ENCODE measurements at places on chromosomes 5 and 9. TPM values are rescaled to one million over a fixed set of nuclear protein-coding genes. Genes with fewer than 3 reads are reported as not detected.
A peak's percentile ranks its signal among the peaks of the same experiment; 100 is the strongest.

DNA sequence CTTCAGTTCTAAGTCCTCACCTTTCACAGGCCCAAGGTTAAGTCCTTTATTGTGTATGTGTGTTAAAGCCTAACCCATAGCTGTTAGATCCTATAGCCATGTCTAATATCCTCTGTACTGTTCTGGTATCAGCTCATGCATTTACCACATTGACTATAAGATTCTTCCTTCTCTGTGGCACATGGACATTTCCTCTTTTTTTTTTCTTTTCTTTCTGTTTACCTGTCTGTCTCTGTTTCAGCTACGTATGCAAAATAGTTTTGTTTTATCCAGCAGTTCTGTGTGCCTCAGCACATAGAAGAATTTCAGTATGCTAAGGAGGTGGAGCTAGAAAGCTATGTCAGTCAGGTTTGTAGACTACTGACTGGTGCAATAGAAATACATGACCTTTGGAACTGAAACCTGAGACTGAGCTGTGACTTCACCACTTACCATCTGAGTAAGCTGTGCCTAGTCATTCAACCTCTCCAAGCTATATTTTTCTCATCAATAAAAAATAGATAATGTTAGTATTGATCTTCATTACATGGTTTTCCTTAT lies 155.6 kb upstream of the VLDLR start:
- DNase-seq, result no peak

GRCh38 chr9:137809040-137809576 lies 68.5 kb upstream of the CACNA1B start:
- no peak for DNase-seq

DNA sequence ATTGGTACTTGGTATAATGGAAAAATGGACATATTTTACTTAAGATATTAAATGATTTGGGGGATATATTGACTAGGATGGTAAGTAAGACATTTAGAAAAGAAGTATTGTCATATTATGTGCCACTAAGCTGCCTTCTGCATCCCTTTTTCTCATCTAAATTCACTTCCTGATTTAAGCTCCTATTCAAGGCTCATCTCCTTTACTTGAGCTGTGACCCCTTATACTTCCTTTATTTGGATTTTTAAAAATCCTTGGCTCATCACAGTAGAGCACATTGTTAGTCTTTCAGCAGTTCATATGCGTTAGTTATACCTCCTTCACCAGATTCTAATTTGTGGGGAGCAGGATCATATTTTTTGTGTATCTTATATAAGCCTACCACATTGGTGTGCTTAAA lies 6.6 kb downstream of the COMMD10 start:
- no peak for DNase-seq

DNA sequence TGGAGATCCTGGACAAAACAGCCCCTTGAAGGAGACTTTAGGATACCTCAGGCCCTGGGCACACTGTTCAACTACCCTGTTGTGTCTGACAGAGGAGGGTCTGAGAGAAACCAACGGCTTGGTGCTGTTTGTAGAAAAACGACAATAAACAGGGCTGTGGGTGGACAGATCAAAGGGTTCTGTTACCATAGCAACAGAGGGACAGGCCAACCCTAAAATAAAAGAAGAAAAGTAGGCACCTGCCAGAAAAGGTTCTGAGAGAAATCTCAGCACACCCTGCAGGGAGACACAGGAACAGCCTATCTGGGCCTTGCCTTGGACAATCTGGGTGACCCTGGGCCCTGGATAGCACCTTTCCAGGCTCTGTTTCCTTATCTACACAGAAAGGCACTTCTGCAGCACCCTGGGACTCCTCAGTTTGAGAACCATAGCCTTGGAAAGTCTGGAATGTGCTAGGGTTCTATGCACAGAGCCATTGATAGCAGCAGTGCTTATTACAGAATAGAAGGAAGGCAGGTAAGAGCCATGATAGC lies 104.8 kb upstream of the TBC1D2 start:
- no peak for DNase-seq

- DNase-seq, result no peak
Observed at GRCh38 chr5:74738406-74738805, 28.5 kb downstream of the GFM2 start.

GRCh38 chr9:1400983-1401382 lies 350.8 kb downstream of the DMRT2 start:
- peak; percentile 57 for DNase-seq

CFAP77 gene
- total RNA-seq, result not detected

GRCh38 chr9:126613651-126614050 lies at the start of gene LMX1B:
LMX1B (plus strand) TSS chr9:126613928; CDS start chr9:126614450, 522 bp downstream.
- DNase-seq, result peak; percentile 62

DNA sequence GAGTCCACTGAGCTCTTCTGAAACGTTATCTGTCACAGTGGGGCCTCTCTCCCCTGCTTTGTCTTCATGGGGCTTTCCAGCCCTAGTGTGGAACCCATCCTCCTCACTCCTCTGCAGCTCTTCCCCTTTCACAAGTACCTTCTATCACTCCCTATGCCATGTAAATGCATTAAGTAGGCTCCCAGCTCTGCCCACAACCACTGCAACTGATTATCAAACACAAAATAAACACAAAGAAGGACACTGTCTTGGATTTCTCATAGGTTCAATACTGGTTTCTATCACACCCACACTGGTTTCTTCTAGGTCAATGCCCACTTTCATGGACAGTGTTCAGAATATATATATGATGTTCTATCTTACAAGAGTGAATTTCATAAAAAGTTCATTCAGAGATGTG lies 139.4 kb downstream of the GNAQ start:
- no peak for DNase-seq

- DNase-seq, result no peak
Observed at GRCh38 chr9:32344551-32345182, 39.8 kb upstream of the ACO1 start.

SPDL1 gene
- total RNA-seq, result 15.0 TPM

GRCh38 chr5:79418276-79418675 lies 95.7 kb downstream of the HOMER1 start:
- peak; percentile 14 for DNase-seq

DNA sequence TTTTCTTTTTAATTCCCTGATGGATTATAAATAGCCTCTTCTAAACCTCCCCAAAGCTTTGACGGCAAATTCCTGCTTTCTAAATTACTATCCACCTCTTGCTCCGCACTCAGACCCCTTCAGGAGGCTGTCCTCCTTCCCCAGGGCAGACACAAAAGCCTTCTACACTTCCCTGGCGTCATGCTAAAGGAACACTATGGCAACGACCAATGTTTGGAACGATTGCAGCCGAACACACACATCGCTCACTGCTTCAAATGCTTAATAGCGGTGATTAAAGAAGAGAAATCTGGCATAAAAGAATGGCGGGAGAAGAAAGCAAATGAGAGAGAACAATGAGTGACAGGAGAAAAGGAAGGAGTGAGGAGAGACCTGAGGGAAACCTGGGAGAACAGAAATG lies 297.3 kb downstream of the MLLT3 start:
- DNase-seq, result no peak

SHLD3 gene
- total RNA-seq, result 5.7 TPM

SLC34A1 gene
- total RNA-seq, result not detected

GRCh38 chr5:179836225-179837019 lies 15.7 kb downstream of the SQSTM1 start:
- DNase-seq, result no peak

- peak; percentile 37 for DNase-seq
Observed at GRCh38 chr9:29212397-29213387, 1639.4 kb upstream of the C9orf72 start.

DNA sequence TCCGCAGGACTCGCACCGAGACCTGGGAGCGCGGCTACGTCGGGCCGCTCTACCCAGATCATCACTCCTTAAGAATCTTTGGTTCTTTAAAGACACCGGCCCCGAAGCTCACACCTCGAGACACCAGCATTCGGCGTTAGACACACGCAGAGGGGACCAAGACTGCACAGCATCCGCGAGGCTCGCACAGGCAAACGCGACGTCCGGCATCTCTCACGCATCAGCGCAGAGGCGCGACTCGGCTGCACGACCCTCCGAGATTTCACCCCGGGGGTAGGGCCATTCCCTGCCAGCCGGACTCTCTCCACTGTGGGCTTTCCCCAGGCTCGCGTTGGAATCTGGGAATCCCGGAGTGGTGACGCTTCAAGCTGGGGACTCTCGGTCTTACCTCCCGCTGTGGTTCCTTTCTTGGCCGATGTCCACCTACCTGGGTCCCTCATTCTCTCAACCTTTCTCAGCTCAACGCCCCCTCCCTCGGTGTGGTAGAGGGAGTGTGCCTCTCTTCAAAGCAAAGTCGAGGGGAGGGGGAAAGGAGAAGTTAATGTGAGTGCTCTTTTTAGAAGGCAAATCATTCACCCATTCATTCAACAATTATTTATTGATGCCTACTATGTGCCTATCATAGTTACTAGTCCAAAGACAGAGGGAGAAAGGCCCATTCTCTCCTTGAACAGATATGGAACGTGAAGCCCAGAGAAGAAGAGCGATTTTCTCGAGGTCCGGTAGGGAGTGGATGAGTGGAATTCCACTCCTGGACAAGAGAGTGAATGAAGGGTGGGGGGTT lies 1.3 kb upstream of the HAND1 start:
- no peak for DNase-seq

DDX4 gene
- total RNA-seq, result not detected

LRRC26 gene
- total RNA-seq, result 18.9 TPM

ORM2 gene
- not detected for total RNA-seq

FAF2 gene
- total RNA-seq, result 24.2 TPM

DNA sequence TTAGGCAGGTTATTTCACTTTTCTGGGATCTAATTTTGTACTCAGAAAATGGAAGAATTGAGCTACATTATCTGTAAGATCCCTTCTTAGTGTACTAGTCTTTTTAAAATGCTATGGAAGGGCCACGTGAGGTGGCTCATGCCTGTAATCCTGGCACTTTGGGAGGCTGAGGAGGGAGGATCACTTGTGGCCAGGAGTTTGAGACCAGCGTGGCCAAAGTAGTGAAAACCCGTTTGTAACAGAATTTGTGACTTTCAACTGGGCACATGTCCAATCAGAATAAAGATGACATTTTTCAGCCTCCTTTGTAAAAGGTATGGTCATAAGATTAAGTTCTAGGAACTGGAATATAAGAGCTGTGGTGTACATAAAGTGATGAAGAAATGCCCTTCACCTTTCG lies 3.1 kb upstream of the RAB3C start:
- no peak for DNase-seq

GRCh38 chr9:113873446-113873845 lies 2.7 kb upstream of the ZNF618 start:
- no peak for DNase-seq

- peak; percentile 51 for DNase-seq
Observed at GRCh38 chr9:134192951-134193731, 28.8 kb upstream of the RNU6ATAC start.

DNA sequence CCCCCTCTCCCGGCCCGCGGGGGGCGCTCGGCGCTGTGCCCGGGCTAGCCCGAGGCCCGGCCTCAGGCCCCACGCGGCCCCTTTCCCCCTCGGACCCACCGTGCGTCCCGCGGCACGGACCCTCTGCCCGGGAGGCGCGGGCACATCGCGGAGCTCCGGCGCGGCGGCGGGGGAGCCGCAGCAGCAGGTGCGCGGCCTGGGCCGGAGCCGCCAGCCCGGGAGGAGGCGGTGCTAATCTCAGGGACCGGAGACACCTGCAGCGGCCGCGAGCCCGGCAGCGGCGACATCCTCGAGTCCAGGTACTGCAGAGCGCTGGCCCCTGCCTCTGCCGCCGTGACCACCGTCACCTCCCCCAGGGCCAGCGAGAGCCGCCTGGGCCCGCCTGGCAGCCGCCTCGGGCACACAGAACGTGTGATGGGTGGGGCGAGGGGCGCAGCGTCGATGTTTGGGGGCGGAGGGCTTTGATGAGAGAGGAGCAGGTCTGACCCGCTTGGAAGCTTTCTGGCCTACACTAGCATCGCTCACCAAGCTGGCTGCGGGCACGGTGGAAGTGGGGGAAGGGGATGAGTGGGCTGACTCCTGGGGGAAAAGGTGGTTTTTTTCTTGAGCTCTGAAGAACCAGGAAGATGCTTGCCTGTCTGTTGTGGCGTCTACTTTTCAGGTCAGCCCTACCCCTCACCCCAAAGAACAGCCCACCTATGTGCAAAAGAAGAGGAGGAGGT lies 524 bp downstream of the CYFIP2 start:
- peak; percentile 13 for DNase-seq

IL3 gene
- total RNA-seq, result not detected

IFNB1 gene
- not detected for total RNA-seq

SYK gene
- total RNA-seq, result 7.1 TPM

- no peak for DNase-seq
Observed at GRCh38 chr5:38362713-38363112, 104.4 kb downstream of the EGFLAM start.

DNA sequence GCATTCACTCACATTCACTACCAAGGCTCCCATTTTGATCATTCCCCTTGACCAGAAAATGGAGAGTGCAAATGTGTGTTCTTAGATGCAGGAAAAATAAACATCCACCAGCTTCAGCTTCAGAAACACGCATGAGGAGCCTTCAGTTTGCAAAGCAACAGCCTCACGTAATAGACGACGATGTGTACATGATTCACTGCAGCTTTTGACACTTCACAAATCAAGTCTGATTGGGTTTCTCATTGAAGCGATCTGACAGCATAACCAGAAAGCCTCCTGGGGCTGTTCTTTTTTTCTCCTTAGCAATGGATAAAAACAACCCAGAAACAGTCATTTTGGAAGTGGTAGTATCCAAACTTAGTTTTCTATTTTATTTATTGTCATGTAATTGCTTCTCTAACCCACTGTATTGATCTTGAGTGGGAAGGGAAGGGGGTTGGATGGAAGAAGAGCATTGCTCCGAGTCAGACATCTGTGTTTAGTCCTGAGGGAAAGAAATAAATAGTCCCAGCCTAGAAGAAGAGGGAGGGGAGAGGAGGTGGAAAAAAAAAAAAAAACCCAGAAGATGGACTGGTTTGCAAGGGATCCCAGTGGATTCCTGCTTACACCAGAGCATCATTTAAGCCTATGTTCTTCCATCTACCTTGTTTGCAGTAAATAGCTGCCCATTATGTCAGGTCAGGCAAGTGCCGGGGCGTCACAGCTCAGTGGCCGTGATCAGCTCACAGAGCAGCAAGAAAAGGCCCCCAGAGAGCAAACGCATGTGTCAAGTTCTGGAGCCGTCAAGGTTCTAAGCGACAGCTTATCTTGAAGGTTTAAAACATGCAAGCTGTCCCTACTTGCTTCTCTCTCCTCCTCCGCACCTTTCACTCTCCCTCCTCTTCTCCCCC lies 190.2 kb upstream of the SNX2 start:
- DNase-seq, result peak; percentile 20

DNA sequence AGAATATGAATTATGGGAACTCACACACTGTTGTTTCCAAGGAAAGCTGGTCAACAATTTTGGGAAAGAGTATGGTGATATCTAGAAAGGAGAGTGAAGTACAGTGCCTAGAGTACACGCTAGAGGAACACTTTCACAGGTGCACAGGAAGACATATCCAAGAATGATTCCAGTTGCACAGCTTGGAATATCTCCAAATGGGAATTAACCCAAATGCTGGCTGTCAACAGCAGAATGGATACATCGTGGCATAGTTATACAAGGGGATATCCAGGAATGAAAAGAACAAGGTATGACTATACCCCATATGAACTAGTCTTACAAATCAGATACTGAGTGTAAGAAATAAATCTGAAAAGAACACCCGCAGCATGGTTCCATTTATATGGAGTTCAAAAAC lies 231.3 kb downstream of the FSTL4 start:
- DNase-seq, result no peak
